ENCODE measurements at places on chromosomes 2 and 18.

DNA sequence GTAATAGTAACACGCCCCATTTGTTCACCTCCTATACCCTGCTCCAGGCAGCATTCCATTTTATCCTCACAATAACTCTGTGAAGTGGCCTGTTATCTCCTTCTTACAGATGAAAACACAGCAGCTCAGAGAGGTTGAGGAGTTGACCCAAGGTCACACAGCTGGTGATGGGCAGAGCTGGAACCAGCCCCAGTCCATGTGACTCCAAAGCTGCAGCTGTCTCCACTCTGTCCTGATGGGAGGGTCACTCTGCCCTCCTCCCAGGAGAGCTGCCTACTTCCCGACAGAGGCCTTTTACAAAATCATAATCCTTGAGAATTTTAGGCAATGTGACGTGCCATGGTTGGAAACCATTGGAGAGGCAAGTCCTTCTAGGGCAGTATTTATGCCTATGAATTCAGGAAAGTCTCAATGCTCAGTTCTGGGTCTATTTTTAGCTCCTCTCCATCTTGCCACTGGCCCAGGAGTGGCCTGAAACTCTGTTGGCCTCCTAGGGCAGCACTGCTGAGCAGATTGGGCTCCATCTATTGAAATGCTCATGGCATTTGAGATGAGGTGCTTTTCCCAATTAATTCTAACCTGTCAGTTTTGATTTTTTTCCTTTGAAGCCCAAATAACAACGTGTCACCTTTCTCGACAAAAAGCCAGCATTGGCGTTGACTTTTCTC lies 162.0 kb upstream of the MSH6 start:
- no peak for DNase-seq

DNA sequence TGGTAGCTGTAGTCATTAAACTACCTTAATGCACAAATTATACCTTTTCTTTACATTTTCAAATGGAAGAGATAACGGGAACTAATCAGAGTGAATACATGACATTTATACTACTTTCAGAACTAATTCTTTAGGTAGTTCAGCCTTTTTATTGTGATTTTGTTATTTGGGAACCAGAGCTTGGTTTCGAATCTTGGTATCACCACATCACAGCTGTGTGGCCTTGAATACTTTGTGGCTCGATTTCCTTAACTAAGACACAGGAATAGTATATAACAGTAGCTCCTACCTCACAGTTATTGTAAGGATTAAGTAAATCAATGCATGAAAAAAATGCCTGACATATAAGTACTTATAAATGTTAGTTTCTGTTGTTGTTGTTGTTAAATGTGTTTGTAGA lies 240.0 kb downstream of the WDR7 start:
- DNase-seq = no peak

- DNase-seq = no peak
These were observed 108.3 kb downstream of the MGAT5 start for GRCh38 chr2:134362152-134362668.

DNA sequence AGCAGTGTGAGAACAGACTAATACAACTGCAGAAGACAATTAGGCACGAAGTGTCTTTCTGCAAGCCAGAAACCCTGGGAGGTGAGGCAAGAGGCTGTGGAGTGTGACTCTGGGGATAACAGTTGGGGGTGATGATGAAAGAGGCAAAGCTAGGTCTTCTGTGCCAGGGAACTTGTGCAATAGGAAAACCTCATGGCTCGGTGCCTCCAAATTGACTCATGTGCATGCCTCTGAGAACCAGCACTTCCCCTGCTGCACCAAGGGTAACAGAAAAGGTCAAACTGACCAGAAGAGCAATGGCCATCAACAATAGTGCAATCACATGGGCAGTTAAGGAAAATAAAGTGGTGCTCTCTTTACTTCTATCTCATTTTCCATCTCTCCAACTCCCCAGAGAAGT lies 136.4 kb downstream of the SCG2 start:
- peak; percentile 80 for DNase-seq

DNA sequence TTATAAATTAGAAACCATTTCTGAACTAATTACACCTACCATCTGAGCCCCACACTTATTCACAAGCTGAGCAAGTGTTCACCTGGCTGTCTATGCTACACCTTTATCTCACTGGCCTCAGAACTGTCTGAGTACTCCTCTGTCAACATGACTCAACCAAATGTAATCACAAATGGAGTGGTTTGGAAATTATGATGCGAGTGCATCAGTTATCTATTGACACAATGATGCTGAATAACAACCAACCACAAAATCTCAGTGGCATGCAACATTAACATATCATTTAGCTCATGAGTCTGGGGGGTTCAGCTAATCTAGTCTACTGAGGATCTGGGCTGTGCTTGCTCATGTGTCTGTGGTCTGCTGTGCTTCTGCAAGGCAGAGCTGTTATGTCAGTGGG lies 184.2 kb upstream of the NXPH2 start:
- DNase-seq = no peak

DNA sequence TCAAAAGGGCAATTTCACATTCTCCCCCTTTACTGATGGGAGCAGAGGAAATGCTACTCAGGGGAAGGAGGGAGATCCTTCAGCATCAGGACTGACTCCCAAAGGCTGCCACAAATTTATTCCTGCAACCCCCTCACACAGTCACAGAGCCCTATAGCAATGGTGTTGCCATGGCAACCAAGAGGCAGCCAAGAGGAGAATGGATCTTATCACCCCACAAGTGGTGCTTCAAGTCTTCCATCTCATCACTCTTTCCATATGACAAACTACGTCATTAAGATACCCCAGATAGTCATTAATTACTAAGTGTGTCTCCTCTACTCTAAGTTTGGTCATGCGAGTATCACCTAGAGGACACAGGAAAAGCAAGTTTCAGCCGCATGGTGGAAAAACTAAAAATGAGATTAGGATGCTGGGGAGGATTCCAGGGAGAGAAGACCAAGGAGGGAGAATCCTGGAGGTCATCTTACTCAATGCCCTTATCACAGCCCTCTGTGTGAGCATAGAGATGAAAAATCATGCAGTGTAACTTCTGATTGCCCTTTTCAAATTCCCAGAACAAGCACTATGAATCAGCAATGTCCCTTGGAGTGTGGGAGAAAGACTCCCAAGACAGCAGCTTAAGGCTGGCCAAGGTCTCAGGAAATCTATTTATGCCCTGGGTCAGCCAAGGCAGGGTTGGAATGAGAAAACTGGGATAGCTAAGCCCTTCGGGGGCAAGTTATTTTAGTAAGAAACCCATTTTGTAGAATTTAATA lies 885.7 kb upstream of the KLHL29 start:
- DNase-seq = no peak

Data from NCI-H446 treated with DMSO at 0.1 percent for 48 hours (cell line).